AG09319 (cell line): ENCODE measurements at places on chromosomes 12 and 14.

DNA sequence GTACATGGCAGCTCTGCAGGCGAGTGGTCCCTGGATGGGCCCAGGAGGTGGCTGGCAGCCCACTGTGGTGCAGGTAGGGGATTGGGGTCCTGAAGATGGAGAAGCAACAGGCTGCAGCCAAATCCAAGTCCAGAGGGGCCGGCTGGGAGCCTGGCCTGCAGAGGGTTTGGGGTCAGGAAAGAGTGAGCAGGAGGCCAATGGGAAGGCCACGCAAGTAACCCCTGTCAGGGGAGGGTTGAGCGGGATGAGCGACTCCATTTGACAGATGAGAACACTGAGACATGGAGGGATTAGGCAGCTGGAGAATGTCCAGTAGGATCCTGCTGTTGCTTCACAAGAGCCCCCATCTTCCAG is 136.0 kb downstream of the BCL11B start:
- no peak for DNase-seq

DNA sequence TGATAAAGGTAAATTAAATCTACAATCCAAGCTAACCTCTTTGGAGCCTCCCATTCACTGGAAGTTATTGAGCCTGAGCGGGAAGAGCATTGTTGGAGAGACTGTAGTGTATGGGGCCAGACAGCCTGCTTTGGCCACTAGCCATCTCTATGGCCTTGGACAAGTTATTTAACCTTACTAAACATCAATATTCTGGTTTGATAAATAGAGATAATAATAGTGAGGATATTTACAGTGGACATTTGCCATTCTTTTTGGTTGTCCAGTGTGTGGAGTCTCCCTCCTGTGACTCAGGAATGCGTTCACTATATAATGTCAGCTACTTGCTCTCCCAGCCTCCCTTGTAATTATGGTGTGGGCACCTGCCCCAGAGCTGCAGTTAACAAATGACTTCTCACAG is 216.1 kb downstream of the SLC38A4 start:
- DNase-seq = no peak

DNA sequence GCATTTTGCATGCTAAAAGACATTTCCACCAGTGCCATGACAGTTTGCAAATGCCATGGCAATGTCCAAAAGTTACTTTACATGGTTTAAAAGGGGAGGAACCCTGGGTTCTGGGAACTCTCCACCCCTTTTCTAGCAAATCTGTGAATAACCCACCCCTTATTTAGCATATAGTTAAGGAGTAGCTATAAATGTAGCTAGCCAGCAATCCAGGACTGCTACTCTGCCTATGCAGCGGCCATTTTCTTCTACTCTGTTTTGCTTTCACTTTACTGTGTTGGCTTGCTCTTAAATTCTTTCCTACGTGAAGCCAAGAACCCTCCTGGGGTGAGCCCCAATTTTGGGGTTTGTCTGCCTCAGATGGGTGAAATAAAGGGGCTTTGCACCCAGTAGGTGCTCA is 141.0 kb downstream of the PTPN11 start:
- no peak for DNase-seq

DNA sequence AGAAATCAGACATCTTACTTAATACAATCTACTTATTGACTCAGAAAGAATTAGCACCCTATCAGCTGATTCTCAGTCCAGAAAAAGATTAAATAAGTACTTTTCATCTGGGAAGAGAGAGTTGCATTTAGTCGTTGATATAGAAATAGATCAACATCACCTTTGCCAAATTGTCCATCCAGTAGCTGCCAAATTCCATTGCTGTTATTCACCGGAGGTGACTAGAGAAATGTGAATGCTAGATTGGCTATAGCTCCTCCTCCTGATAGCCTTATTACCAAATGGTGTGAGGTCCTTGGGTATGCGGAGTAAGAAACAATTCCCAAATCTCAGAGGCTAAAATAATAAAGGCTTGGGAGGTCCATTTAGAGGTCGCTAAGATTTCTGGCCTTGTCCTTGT is 723.3 kb upstream of the FLRT2 start:
- DNase-seq = no peak

GRCh38 chr12:57156701-57157403 is 9.4 kb upstream of the LRP1-AS start:
- DNase-seq = no peak

DNA sequence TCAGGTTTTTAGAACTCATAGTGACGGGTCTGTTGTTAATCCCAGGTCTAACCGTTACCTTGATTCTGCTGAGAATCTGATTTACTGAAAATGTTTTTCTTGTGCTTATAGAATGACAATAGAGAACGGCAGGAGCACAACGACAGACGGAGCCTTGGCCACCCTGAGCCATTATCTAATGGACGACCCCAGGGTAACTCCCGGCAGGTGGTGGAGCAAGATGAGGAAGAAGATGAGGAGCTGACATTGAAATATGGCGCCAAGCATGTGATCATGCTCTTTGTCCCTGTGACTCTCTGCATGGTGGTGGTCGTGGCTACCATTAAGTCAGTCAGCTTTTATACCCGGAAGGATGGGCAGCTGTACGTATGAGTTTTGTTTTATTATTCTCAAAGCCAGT is 34.4 kb downstream of the PSEN1 start:
- DNase-seq = no peak

DNA sequence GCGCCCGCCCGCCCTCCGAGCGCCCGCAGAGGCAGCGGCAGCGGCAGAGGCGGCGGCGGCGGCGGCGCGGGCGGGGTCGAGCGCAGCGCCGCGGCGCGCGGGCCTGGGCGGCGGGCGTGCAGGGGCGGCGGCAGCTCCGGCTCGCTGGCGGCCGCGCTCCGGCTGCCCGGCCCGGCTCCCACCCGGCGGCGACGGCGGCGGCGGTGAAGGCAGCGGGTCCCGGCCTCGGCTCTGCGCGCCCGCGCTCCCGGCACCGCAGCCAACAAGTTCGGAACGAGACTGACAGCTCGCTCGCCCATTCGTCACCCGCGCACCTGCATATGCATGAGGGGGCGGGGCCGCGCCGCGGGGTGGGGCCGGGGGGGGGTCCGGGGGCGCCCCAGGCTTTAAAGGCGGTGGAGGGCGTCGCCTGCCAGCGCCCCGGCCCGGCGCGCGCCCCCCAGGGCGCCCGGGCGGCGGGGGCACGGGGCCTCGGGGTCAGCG is at the start of gene JAG2:
TSS of gene JAG2 (minus strand) at position 281 of the 483 bp plus-strand sequence. CDS start 356 bp downstream, outside the sequence.
- no peak for DNase-seq

GRCh38 chr14:96247031-96247430 is 9.0 kb upstream of the BDKRB1 start:
- DNase-seq = no peak

GRCh38 chr14:101707068-101707842 is 54.3 kb upstream of the PPP2R5C start:
- DNase-seq = peak; percentile 60

GRCh38 chr14:61102549-61103466 is 121.8 kb downstream of the SLC38A6 start:
- DNase-seq = no peak

DNA sequence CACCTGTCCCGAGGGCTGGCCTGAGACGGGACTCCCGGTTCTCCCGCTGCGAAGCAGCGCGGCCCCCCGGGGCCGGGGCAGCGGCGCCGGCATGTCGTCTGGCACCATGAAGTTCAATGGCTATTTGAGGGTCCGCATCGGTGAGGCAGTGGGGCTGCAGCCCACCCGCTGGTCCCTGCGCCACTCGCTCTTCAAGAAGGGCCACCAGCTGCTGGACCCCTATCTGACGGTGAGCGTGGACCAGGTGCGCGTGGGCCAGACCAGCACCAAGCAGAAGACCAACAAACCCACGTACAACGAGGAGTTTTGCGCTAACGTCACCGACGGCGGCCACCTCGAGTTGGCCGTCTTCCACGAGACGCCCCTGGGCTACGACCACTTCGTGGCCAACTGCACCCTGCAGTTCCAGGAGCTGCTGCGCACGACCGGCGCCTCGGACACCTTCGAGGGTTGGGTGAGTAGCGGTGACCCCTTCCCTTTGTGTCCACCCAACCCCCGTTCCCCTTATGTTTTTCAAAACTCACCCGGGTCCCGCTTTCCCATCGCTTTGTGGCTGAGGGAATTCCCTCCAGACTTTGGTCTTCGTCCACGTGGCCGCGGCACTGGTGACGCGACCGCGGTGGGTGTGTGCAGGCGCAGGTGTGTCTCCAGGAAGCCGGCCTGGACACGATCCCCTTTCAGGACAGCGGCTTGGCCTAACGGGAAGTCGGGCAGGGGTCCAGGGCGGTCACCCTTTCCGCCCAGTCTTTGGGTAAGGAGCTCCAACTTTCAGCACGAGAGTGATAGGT is 826 bp downstream of the PRKCH start:
- DNase-seq = no peak

- DNase-seq = peak; percentile 34
Measured at GRCh38 chr14:30525833-30526232, 33.1 kb upstream of the G2E3 start.

- no peak for DNase-seq
Measured at GRCh38 chr14:65753061-65753460, 340.5 kb downstream of the FUT8 start.

- no peak for DNase-seq
Measured at GRCh38 chr12:5582541-5582940, 150.6 kb downstream of the NTF3 start.
